ENCODE measurements at places on chromosomes 16 and 17.
A peak's percentile ranks its signal among the peaks of the same experiment; 100 is the strongest.

GRCh38 chr17:44591206-44591605 is 33.9 kb downstream of the FZD2 start:
- DNase-seq, result no peak

- no peak for DNase-seq
Observed at GRCh38 chr17:62075308-62075815, 10.3 kb upstream of the MED13 start.

DNA sequence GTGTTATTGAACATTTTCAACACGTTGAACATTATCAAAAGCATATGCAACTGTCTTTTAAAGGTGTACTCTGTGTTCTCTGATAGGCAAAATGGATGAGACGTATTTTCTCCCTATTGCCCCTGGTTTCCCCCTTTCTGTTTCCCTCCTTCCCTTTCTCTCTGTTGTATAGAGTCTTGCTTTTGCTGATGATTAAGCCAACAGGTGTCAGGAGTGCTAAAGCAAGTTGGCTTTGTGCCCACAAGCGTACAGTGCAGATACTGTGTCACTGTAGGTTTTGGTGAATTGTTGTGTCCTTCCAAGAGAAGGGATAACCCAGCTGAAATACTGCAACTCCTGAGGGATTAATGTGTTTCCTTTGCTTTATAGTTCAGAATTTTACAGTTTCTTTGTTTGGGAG is 74.4 kb downstream of the COX10 start:
- no peak for DNase-seq

DNA sequence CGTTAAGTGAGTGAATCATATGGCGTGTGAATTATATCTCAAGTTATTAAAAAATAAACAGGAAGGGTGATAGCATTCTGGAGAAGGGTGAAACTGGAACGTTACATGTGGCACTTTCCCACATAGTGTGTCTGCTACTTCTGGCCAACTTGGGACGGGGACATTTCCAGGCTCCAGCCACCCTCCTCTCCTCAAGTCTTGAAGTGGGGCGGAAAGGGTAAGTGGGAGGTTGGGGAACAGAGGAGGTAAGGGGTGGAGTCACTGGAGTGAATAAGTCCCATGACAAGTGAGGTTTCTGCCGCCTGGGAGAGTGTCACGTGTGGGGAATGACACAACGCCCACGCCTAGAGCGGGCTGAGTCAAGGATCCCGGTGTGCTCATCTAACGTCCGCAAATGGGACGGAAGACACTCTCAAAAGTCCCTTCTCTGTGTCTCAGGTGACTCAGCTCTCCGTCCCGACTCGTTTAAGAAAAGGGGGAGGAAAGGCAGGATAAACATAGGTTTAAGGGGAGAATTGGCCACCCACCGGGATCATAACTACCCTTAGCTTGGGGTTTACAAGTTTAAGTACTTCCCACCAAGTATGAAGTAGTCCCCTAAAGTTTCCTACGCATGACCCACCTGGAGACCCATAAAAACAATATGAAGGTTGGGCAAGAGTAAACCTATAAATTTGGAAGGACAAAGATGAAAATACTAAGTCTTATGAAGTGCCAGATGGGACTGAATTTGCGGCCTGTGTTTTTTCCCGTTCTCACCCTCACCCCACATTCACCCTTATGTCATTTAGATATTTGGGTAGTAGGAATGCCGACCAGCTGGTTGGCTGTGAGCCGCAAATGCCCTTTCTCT is 1.2 kb upstream of the SPAG9 start:
- peak; percentile 92 for DNase-seq

DNA sequence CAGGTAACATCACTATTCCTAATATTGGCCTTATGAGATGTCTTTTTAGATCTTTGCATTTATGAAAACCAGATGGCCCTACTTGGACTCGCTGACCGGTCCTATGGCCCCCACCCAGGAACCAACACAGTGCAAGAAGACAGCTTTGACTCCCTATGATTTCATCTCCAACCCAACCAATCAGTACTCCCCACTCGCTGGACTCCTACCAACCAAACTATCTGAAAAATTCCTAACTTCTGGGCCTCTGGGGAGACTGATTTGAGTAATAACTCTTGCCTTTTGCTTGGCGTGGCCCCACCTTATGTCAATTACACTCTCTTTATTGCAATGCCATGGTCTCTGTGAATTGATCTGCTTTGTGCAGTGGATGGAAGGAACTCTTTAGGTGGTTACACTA is 828.9 kb downstream of the CDH11 start:
- DNase-seq, result no peak

DNA sequence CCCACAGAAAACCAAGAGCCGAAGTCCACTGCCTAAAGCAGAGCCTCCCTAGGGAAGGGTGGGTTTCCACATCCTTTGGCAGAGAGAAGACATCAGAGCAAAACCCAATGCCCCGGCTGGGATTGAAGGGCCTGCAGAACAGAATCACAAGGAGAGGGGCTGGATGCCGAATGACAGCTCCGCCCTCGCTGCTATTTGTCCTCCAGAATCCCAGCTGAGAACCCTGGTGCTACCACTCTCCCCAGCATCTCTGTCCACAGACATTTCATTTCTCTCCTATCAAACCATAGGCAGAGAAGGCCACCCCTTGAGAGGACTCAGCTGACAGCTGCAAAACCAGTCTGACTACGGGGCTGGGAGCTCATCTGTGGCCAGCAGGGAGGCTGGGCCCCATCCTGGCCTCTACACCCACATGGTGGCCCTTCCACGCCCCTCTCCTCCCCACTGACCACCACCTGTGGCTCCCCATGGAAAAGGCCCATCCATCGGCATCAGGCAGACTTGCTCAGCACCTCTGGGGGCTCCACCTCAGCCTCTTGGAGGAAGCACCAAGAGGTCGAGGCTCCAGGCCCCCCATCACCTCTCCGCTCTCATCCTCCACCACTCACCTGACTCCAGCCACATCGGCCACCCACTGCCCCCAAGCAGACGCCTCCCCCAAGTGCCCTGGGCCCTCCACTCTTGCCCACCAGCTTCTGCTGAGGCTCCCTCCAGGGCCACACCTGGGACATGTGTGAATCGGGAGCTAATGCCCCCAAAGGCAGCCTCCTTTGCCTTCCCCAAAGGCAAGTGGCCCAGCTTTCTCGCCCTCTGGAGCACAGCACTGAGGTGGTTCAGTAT is 288.5 kb downstream of the C16orf95 start:
- DNase-seq, result no peak

GRCh38 chr17:21094298-21094704 is 32.5 kb upstream of the DHRS7B start:
- no peak for DNase-seq

DNA sequence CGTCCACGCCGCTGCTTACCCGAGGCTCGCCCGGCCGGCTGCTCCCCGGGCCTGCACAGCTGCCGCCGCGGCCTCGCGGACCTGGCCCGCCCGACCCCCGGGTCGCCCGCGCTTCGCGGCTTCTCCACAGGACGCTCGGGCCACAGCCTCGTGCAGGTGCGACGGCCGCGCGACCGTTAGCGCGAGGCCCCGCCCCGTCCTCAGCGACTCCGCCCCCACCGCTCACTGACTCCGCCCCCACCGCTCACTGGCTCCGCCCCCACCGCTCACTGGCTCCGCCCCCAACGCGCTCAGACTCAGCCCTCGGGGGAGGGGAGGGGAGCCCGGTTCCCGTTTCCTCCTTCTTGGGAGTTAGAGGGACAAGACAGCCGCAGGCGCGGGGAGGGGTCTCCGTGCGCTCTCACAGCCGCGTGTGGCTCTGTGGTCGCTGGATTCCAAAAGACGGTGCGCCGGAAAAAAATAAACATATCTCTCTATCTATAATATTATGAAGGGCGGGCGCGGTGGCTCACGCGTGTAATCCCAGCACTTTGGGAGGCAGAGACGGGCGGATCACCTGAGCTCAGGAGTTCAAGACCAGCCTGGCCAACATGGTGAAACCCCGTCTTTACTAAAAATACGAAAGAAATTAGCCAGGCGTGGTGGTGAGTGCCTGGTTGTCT is at the start of gene MEIOB:
MEIOB (minus strand) TSS at position 191 of the 662 bp plus-strand sequence. CDS start 3,989 bp downstream, outside the sequence.
- DNase-seq, result peak; percentile 14

- no peak for DNase-seq
Observed at GRCh38 chr16:86702824-86703588, 124.7 kb downstream of the FOXL1 start.

All from activated CD4-positive, alpha-beta T cell treated with anti-CD3 and anti-CD28 coated beads, Interleukin-2, amount 50 U/mL, for 16 hours (primary cell).